Activated T-cell treated with anti-CD3 and anti-CD28 coated beads, Interleukin-2, amount 50 U/mL, for 72 hours (primary cell): ENCODE measurements at places on chromosomes 2 and 18. TPM values are rescaled to one million over a fixed set of nuclear protein-coding genes. Genes with fewer than 3 reads are reported as not detected.

The CPS1 gene
- 3.3 TPM for total RNA-seq

The SERPINB3 gene
- not detected for total RNA-seq

The TMEM182 gene
- 10.0 TPM for total RNA-seq

The C2orf78 gene
- not detected for total RNA-seq

The SNRPD1 gene
- 82.5 TPM for total RNA-seq

The STPG4 gene
- total RNA-seq: not detected

The ITGB6 gene
- total RNA-seq: not detected

The NTSR2 gene
- total RNA-seq: not detected

The RNU2-63P gene
- total RNA-seq: 11.0 TPM

The TUBA4B gene
- not detected for total RNA-seq

The MAPK4 gene
- not detected for total RNA-seq

The C2orf66 gene
- total RNA-seq: 0.60 TPM

The DNAH7 gene
- not detected for total RNA-seq

The ATP8B1 gene
- total RNA-seq: not detected

The REL gene
- 72.6 TPM for total RNA-seq

The GAL3ST2 gene
- total RNA-seq: 0.82 TPM

The GALM gene
- 97.8 TPM for total RNA-seq

The FAM237A gene
- not detected for total RNA-seq

The EPC2 gene
- total RNA-seq: 37.2 TPM

The RNF152 gene
- total RNA-seq: 0.39 TPM

The KHK gene
- total RNA-seq: 12.9 TPM

The RAX gene
- total RNA-seq: not detected

The AGAP1 gene
- 2.9 TPM for total RNA-seq

The TRABD2A gene
- 35.1 TPM for total RNA-seq

The ZNF892 gene
- total RNA-seq: 7.2 TPM

The IL1B gene
- 0.14 TPM for total RNA-seq

The CFAP221 gene
- not detected for total RNA-seq

The ARHGAP15 gene
- 94.6 TPM for total RNA-seq

The UGT1A6 gene
- not detected for total RNA-seq

The PLGLB1 gene
- total RNA-seq: 5.7 TPM

The STK16 gene
- 36.8 TPM for total RNA-seq

The PSMA8 gene
- 1.9 TPM for total RNA-seq

The ARHGAP25 gene
- 49.5 TPM for total RNA-seq

The WDCP gene
- total RNA-seq: 14.9 TPM

The TUBA3E gene
- total RNA-seq: not detected

The UPP2 gene
- not detected for total RNA-seq

The NT5C1B gene
- total RNA-seq: not detected

The COA5 gene
- 32.2 TPM for total RNA-seq

The MOGAT1 gene
- total RNA-seq: not detected

The PGAP1 gene
- total RNA-seq: 36.3 TPM

The APLF gene
- total RNA-seq: 5.5 TPM

The PTRHD1 gene
- total RNA-seq: 25.5 TPM

The CYB5A gene
- total RNA-seq: 47.8 TPM

The MEMO1 gene
- total RNA-seq: 45.9 TPM

The ALPG gene
- total RNA-seq: not detected

The TGFA gene
- total RNA-seq: 2.5 TPM

The IL36B gene
- total RNA-seq: not detected

The PDE1A gene
- not detected for total RNA-seq

The SCYGR2 gene
- total RNA-seq: not detected

The REG3A gene
- not detected for total RNA-seq

The CFC1 gene
- total RNA-seq: not detected

The WDFY1 gene
- 57.4 TPM for total RNA-seq

The MYOM1 gene
- 0.39 TPM for total RNA-seq

The CRYGC gene
- not detected for total RNA-seq

The C2orf72 gene
- total RNA-seq: 1.4 TPM

The SERPINB7 gene
- total RNA-seq: not detected
